ENCODE measurements at places on chromosomes 5 and 9.

GRCh38 chr9:13020146-13021040 lies 245.6 kb downstream of the LURAP1L start:
- no peak for DNase-seq

GRCh38 chr9:4604678-4605095 lies 57.4 kb upstream of the PLPP6 start:
- no peak for DNase-seq

- no peak for DNase-seq
These were observed 214.8 kb downstream of the PAX5 start for GRCh38 chr9:36818965-36819870.

DNA sequence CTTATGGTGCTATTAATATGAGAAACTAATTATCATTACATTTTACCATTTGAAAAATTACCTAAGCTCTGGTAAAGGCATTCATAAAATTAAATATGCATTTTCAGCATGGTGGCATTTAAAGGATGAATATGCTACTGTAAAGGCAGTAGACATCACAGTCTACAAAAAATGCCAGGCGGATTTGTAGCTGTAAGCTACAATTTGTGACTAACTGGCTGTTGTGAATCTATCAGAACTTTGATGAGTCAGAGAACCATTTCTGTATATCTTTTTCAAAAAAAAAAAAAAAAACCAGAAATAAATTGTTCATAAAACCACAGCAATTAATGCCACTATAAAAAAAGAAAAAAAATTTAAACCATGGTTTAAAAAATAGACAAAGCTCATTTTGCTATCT lies 186.3 kb downstream of the NFIB start:
- no peak for DNase-seq

GRCh38 chr9:137836831-137837241 lies 40.7 kb upstream of the CACNA1B start:
- no peak for DNase-seq

DNA sequence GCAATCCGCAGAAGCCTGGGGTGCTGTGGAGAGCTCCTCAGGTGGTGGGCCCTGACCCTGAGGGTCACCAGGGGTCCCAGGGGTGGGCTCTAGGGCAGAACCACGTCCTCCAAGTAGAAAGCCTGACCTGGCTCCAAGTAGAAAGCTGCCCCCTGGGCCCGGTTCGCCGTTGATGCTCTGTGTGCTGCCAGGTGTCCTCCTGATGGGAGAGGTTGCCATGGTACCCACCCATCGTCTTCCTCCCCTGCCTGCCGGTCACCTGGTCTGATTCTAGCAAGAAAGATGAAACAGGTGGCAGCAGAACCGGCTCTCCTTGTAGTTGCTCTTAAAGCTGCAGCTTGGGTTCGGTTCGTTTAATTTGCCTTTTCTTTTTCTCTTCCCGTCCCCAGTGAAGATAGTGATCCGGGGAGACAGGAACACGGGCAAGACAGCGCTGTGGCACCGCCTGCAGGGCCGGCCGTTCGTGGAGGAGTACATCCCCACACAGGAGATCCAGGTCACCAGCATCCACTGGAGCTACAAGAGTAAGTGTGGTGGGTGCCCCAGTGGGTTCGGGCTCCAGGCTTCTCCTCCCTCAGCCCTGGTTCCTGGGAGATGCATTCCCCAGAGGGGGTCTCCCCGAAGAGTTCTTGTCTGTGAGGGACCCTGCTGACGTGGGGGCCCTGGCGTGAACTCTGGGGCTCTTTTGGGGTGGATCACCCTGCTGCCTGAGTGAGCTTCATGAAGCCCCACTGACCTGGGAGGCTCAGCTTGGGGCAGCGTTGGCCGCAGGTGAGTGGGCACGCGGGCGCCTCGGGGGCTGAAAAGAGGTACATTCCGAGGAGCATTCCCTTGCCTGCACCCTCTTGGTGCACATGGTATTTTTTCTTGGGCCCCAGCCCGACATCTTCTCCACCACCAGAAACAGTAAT lies 15.6 kb downstream of the RABL6 start:
- no peak for DNase-seq

- DNase-seq = no peak
These were observed 164.3 kb upstream of the OTULINL start for GRCh38 chr5:14417276-14417730.

DNA sequence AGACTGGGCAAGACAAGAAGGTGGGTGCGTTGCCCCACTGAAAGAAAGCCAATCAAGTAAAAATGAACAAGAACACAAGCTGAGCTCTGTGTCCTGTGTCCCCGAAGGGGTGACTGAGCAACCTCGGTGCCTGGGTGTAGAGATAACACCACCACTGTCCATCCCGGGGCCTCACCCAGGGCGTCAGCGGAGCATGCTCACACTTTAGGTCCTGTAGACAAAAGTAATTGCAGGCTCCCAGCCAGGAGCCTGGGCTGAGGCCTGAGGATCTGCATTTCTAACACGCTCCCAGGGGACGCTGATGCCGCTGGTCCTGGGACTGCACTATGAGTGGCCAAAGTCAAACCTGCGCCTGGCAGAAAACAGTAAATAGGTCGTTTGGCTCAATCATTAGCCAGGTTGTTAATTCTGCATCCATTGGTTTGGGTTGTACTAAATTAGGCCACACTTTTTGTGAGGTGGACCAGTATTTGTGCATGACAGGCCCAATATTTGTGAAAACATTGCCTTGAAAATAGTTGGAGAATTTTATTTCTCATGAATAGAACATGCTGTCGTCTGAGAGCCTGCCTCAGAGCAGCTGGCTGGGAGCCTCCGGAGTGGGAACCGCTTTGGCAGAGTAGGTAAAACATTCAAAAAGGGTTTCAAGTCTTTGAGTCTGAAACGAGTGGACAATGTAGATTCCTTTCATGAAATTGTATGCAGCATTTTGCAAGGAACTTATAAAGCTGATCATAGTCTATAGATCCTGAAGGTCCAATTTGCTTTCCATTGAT lies 38.3 kb downstream of the ANKRD33B start:
- DNase-seq = no peak

- no peak for DNase-seq
These were observed 122.3 kb downstream of the NR3C1 start for GRCh38 chr5:143281226-143281625.

DNA sequence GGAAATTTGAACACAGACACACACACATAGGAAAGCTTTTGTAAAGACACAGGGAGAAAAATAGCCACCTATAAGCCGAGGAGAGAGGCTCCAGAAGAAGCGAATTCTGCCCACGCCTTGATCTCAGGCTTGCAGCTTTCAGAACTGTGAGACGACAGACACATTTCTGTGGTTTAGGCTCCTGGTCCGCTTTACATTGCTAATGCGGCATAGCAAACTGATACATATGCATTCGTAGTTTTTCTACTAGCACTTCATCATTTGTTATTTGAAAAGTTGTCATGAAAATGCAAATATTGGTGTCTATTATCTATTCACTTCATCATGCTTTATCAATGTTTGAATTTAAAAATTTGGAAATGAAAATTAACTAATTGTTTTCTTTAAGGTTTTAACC lies 674.9 kb downstream of the SEMA5A start:
- no peak for DNase-seq

DNA sequence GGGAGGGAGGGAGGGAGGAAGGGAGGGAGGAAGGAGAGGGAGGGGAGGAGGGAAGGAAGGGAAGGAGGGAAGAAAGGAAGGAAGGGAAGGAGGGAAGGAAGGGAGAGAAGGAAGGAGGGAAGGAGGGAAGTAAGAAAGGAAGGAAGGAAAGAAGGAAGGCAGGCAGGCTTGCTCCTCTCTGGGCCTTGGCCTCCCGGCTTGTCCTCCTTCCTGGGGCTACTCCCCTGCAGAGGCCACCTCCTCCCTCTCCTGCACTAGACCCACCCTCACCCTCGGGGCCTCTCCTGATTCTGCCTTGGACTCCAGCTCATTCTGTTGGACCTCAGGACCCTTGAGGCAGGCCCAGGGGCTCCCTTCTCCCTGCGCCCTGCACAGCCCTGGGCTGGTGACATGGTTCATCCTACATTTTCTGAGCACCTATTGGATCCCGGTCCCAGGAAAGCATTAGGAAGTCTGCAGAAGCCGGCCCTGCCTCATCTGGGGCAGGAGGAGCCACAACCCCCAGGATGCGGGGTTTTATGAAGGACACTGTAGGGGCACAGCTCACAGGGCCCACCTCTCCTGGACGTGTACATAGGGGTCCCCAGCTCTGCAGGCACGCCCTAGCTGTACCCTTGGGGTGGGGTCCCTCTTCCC lies 23.0 kb downstream of the LHX3 start:
- DNase-seq = no peak

GRCh38 chr9:35748858-35749514 lies at the start of the genes GBA2 and RGP1:
GBA2 (minus strand) TSS chr9:35749228; CDS start chr9:35748704, 524 bp downstream.
RGP1 (plus strand) TSS chr9:35749287; CDS start chr9:35749756, 469 bp downstream.
- DNase-seq = peak; percentile 72

DNA sequence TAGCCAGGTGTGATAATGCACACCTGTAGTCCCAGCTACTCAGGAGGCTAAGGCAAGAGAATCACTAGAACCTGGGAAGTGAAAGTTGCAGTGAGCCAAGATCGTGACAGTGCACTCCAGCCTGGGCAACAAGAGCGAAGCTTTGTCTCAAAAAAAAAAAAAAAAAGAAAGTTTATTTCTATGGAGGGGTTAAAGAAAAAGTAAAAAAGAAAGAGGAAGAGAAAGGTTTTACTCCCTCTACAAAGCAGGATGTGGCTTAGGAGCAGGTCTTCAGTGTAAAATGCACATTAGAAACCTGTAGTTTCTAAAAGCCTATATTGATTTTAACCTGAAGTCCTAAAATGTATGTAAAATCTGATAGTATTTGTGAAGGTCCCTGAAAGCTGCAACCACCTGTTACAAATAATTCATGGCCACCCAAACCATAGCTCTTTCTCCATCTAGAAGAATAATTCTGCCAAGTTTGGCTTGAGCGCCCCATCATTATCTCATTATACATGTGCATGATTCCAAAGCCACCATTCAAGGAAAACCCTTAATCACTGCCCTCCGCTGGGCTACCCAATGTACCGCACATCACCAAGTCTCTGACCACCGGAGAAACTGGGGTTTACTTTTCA lies 3.4 kb downstream of the FNBP1 start:
- DNase-seq = no peak

DNA sequence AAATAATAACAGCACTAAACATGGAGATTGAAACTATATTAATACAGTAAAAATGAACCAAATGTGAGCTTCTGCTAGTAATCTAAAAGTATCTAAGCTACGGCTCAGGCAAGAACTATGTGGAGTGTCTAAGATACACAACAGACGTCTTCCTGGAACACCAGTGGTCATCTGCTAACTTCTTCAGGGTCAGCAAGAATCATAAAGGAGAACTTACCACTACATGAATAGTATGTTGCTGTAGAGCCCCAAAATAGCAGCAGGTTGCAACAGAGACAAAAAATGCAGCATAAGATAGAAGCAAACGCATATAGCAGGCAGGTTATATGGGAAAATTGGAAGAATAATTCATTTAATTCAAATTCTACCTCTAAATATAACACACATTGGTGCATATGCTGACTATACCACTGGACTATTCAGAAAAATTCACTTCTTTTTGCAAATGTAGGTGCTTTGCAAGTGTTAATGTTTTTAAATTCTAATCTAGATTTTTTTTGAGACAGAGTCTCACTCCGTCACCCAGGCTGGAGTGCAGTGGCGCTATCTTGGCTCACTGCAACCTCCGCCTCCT lies 27.1 kb downstream of the DCTN4 start:
- no peak for DNase-seq

DNA sequence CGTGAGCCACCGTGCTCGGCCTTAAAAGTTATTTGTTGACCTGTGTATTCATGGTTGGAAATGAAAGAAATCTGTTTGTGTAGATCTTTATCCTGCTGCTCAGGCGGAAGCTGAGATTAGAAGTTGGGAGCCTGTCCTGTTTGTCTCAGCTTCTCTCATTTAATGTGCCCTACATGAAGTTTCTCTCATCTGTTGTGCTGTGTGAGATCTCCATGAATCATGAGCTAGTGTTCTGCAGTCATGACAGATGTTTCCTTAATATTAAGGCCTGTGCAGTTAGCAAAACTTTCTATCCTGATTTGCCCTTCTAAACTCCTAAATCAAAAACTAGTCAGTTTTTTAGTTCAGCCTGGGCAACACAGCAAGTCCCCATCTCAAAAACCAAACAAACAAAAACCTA lies 59.5 kb downstream of the FAM78A start:
- DNase-seq = no peak

GRCh38 chr9:89892920-89893319 lies 288.1 kb downstream of the GADD45G start:
- no peak for DNase-seq

- DNase-seq = no peak
These were observed 147.9 kb downstream of the MSX2 start for GRCh38 chr5:174872271-174872670.

DNA sequence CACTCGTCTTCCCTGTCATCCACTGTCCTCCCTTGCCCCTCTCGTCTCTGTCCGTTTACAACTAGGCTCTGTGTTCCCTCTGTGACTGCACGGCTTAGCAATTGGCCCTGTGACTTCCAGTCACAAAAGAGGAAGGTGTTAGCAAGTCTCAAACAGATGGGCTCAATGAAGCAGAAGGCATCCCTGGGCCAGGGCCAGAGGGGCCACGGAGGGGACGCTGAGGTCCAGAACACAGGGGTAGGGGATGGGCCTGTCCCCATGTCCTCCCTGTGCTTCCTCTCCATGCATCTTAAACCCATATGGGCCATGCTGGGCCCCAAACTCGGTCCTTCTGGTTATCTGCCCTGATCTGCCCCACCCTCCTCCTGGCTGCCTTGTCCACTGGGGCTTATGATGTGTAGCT lies at the start of gene CD72:
Gene CD72, minus strand, starts transcription at position 89 of the 403 bp plus-strand sequence. CDS start 110 bp downstream, outside the sequence.
- DNase-seq = no peak

GRCh38 chr5:140570058-140570457 lies 5.4 kb downstream of the SLC35A4 start:
- DNase-seq = peak; percentile 58

DNA sequence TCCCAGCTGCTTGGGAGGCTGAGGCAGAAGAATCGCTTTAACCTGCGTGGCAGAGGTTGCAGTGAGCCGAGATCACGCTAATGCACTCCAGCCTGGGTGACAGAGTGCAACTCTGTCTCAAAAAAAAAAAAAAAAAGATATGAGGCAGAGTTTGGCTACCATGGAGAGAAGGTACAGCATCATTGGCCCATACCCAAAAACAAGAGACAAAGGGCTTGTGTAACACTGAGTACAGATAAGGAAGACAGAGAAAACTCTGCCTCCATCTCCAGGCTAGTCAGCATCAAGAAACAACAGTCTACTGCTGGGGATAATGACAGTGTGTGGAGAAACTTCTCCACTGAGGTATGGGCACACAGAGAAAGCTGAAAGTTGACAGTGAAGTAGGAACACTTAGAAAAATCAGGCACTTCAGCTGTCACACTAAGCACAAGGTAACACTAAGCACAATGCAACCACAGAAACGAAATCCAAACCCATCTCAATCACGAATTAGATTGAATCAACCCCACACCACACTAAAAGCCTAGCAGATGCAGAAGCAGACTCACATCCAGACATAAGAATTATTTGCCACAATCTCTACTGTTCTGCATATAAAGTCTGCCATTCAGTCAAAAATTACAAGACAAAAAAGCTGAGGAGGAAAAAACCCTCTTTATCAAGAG lies 10.5 kb downstream of the PJA2 start:
- no peak for DNase-seq

GRCh38 chr9:137224830-137225694 lies at the start of gene CYSRT1:
CYSRT1 (plus strand) TSS chr9:137225174; CDS start chr9:137225622, 448 bp downstream.
- DNase-seq = no peak

- no peak for DNase-seq
These were observed 12.8 kb downstream of the SLC9A3 start for GRCh38 chr5:511476-511875.
